ENCODE measurements at places on chromosomes 2 and 18. TPM values are rescaled to one million over a fixed set of nuclear protein-coding genes. Genes with fewer than 3 reads are reported as not detected.

- no peak for DNase-seq
These were observed 4.6 kb downstream of the INHA start for GRCh38 chr2:219576505-219577388.

GRCh38 chr2:218003281-218003944, 618 bp upstream of the TNS1 start:
- no peak for DNase-seq

GRCh38 chr18:45521136-45521535, 94.1 kb upstream of the SLC14A2 start:
- no peak for DNase-seq

DNA sequence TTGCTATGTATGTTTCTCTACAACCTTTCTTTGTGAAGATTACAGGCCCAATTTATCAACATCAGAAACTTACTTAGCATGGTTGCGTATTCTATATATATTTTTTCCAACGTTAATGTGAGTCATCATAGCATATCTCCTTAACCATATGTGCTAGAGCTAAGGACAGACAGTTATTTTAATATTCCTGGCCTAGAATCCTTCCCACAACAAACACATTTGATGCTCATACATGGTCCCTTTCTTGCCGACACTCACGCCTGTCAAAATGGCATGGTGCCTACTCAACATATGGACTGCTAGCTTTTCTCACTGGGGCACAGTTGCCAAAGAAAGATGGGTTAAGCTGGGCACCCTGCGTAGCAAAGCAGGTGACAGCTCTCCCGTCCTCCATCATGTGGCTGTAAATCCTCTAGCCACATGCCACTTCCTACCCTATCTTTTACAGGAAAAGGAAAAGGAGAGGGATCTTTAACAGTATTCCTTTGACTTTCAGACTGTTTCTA, 75.2 kb upstream of the GALNT5 start:
- DNase-seq, result no peak

GRCh38 chr2:181552808-181553207, 95.6 kb downstream of the ITGA4 start:
- DNase-seq, result no peak

GRCh38 chr18:76426737-76427305, 68.2 kb downstream of the ZNF516 start:
- peak; percentile 25 for DNase-seq

GRCh38 chr2:209726311-209726710, 45.3 kb upstream of the UNC80 start:
- no peak for DNase-seq

- DNase-seq, result no peak
These were observed at the start of gene DPYSL5 for GRCh38 chr2:26847655-26848335. Gene DPYSL5 (plus strand): TSS chr2:26848132. CDS start chr2:26898500, 50,368 bp downstream.

DNA sequence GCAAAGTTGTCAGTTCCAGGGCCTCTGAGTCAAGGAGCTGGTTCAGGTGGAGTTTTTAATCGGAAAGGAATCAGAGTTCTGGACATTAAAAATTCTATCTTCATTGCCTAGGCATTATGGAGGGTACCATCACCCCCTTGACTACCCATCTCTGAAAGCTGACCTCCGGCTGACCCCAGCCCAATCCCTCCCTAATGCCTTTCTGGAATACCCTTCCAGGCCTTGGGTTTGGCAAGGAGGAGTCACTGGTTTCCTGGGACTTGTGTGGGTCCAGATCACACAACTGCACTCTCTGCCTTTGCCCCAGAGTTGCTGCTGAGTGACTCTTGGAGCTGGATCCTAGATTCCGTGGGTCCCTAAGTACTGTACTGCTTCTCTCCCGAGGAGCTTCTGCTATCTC, 1.0 kb upstream of the OSR1 start:
- no peak for DNase-seq

DNA sequence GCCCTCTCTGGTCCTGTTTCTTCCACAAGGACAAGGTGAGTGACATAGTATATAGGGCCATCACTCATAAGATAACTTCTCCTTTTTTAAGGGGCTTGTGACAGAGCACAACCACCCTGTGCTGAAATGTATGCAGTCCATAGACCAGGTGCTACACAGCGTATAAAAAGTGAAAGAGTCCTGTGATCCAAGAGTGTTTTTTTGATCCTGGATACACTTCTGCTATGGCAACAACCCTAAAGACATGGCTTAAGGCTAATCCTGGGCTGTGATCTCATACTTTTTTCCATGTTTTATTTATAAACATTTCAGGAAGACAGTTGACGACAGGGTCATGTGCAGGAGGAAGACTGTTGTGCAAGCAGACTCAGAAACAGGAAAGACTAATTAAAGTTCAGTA, 400.5 kb upstream of the TCF4 start:
- no peak for DNase-seq

DNA sequence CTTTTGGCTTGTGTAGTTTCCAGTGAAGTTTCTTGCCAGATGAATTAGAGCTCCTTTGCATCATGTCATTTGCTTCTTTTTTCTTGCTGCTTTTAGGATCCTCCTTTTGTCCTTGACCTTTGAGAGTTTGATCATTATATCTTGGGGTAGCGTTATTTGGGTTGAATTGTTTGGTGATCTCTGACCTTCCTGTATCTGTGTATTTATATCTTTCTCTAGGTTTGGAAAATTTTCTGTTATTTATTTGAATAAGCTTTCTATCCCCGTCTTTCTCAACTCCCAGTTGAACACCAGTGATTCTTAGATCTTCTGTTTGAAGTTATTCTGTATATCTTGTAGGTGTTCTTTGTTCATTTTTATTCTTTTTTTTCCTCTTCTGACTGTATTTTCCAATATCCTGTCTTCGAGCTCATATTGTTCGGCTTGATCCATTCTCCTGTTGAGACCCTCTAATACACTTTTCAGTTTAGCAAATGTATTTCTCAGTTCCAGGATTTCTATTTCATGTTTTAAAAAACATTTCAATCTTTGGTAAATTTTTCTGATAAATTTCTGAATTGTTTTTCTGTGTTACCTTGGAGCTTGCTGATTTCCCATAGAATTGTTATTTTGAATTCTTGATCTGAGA, 20.8 kb downstream of the GALNT1 start:
- DNase-seq, result no peak

GRCh38 chr2:9287400-9288045, 80.9 kb downstream of the ASAP2 start:
- DNase-seq, result no peak

DNA sequence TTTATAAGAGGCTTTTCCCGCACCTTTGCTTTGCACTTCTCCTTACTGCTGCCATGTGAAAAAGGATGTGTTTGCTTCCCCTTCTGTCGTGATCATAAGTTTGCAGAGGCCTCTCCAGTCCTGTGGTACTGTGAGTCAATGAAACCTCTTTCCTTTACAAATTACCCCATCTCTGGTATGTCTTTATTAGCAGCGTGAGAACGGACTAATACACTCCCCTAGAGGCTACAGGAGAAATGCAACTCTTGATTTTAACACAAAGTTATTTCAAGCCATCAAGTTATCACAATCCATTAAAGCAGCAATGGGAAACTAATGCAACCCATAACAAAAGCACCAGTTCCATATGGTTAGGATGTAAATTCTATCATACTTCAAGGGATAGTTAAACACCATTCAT, 1378.8 kb upstream of the DDX18 start:
- DNase-seq, result no peak

- no peak for DNase-seq
These were observed 106.8 kb upstream of the LYPD6 start for GRCh38 chr2:149223472-149224095.

DNA sequence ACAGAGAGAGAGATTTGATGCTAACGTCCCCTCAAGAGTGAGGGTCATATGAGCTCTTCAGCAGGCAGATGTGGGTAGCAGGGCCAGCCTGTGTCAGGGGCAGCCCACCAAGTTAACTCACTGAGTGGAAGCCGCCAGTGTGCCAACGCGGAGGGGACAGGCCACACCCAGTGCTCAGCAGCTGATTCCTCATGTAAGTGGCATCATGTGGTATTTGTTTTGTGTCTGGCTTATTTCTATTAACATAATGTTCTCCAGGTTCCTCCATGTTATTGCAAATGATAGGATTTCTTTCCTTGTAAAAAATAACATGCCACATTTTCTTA, 4.0 kb downstream of the IMP4 start:
- DNase-seq, result no peak

DNA sequence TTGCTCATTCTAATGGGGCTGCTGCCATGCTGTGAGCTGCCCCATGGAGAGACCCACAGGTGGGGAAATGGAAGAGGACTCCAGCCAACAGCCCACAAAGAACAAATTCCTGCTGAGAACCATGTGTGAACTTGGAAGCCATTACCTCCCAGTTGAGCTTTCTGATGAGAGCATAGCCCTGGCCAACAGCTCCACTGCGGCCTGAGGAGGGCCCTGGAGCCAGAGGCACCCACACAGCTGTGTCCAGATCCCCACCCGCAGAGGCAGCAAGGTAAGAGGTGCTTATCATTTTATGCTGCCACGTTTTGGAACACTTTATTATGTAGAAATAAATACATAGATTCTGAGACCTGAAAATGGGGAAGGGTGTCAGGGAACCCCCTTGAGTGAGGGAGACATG, 44.2 kb upstream of the OTOS start:
- no peak for DNase-seq

DNA sequence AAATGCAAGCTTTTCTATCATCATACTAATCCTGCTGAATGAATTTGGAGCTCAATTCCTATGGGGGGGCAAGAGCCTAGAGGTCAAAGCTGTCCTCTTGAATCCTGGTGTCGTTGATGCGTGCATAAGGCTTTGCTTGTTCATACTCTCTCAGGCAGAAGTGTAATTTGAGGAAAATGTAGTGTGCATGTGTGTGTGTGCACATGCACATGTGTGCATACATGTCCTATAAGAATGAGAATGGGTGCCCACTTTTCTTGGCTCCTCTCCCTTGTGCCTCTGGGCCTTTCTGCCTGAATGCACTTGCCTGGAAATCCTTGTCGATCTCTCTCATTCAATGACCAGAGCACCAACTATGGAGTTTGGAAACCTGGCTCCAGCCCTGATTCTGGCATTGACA, 28.5 kb upstream of the C18orf32 start:
- no peak for DNase-seq

DNA sequence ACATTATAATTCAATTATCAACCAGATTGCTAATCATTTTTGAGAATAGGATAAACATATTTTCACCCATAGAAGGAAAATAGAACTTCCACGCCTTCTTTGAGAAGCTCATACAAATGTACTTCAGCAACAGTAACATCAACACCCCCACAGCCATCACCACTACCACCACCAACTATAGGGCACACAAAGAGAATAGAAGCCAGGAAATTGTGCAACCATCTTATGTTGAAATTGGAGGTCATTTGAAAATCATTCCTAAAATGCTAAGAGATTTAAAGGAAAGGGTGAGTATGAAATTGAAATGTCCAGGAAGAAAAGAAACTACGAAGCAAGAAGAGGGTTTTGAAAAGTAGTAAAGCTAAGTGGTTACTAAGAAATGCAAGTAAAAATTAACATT, 563.4 kb downstream of the ZNF804A start:
- no peak for DNase-seq

GRCh38 chr2:233440314-233440713, 86.0 kb downstream of the DGKD start:
- no peak for DNase-seq

GRCh38 chr2:189613650-189614420, 33.2 kb upstream of the SLC40A1 start:
- DNase-seq, result no peak

DNA sequence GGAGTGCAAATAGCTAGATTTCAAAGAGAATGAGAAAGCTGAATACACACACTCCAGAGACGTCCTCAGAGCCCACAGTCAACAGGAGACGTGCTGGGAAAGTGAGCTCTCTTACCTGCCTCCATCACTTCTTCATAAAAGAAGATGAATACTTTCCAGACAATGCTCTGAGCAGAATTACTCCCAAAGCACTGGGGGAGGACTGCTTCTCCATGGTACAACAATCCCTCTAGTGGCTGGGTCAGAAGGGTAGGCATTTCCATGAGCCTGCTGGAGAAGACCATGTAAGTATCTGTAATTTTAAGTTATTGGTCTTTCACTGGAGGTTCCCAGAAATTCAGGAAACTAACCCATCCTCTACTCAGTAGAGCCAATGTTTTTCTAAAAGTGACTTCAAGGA, 190.3 kb downstream of the RBM43 start:
- no peak for DNase-seq

DNA sequence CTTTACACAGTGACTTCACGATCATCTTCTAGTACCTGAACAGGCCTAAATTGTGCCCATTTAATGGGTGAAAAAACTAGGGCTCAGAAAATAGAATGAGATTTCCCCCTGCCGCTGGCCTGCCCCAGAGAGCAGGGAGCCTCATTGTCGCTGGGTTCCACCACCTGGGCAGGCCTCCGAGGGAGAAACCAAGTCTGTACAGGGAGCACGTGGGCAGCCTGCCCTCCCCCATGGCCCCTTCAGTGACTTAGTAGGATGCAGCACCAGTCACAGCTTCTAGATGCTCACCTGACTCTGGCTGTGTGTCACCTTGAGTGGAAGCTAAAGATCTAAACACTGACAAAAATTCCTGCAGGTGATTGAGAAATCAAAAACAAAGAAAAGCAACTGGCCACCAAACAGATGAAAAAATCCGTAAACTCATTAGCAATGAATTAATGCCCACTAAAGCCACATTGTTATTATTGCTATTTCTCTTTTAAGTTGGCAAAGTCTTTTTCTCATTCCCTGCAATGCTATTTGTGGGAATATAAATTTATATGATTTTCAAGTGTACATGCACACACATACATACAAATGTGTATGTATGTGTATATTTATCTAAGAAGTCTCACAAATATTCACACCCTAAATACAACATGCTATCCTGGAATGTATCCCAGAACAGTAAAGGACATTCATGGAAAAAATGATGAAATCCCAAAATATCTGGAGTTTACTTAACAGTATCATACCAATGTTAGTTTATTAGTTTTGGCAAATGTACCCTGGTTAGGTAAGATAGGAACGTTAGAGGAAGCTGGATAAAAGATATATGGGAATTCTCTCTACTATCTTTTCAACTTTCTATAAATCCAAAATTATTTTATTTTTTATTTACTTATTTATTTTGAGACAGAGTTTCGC, 18.7 kb upstream of the ASPRV1 start:
- no peak for DNase-seq

DNA sequence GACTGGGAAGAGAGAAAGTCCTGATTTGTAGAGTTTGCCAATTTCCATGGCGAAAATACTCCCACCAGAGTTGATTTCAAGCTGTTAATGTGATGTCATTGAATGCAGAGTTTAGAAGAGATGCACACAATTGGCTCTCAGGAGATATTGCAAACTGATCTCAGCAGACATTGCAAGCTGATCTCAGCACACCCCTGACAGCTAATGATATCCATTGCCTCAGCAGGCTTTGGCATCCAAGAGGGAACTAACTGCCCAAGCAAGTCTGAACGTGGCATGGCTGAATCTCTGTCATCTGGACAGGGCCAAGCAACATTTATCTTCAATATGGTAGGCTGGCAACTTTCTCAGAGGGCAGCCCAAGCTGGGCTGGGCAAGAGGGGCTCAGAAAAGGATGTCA, 78.4 kb upstream of the CYP1B1 start:
- no peak for DNase-seq

GPR35 gene
- 5.2 TPM for total RNA-seq

IL1RL1 gene
- 0.71 TPM for total RNA-seq

DYSF gene
- total RNA-seq, result not detected

SERPINB2 gene
- not detected for total RNA-seq

CFC1 gene
- not detected for total RNA-seq

ALPI gene
- total RNA-seq, result not detected

SNX17 gene
- 123 TPM for total RNA-seq

ALKAL2 gene
- not detected for total RNA-seq
